Naive thymus-derived CD4-positive, alpha-beta T cell (primary cell): ENCODE measurements at places on chromosomes 1 and 21.

GRCh38 chr1:115469703-115470476 lies 131.8 kb upstream of the NGF start:
- no peak for DNase-seq

DNA sequence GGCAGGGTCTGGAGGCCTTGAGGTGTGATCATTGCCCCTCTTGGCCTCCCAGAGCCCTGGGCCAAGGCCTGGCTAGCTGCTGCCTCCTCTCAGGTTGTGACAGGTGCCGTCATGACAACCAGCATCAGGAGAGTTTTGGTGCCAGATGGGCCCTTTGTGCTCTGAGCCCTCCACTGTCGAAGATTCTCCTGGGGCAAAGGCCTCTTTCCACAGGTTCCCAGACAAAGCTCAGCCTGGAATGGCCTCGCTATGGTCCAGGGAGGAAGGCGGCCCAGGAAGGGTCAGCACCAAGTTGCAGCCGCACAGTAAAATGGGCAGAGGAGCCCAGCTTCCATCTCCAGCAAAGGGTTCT lies 78.4 kb downstream of the ALPL start:
- no peak for DNase-seq

- no peak for DNase-seq
These were observed 34.6 kb upstream of the MTR start for GRCh38 chr1:236760480-236760879.

- DNase-seq = no peak
These were observed 10.0 kb downstream of the SLC16A4 start for GRCh38 chr1:110380672-110381283.

DNA sequence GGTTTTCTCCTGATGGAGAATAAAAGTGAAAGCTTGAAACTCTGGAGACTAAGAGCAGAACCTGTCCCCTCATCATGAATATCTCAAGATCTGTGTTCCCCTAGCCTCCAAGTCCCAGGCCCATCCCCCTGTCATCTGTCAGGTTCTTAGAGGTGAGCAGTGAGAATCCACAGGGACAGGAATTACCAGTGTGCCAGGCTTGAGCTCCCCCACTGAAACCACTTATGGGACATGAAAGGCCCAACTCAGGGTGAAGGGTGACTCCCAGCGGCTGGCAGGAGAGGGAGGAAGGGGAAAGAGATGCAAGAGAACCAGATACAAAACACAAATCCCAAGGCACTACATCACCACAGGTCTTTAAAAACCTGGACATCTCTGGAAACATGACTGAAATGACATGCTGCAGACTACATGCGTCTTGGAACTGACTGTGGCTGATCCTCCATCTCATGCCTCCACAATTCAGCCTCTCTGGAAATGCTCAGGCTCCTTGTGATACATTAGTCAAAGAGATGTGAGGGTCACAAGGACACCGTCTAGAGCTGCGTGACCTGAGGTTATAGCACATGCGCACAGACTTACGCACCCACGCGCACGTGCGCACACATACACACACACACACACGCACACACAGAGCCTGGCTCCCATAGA lies 6.8 kb upstream of the LY9 start:
- no peak for DNase-seq

DNA sequence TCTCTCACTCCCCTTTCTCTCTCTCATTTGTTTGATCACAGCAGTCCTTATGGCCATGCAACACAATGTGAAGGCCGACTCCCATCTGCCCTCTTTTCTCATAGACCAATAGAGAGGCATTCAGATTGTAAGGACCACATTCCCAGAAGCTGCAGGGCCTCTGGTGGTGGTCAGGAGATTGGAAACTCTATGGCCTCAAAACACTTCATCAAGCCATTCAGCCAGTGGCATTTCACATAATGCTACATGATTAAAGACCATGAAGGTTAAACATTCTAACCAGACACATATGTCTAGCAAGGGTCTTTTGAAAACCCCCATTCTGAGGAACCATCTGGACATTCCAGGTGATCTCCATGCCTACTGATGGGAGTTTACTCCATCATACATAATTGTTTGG lies 769.5 kb upstream of the CXADR start:
- no peak for DNase-seq

DNA sequence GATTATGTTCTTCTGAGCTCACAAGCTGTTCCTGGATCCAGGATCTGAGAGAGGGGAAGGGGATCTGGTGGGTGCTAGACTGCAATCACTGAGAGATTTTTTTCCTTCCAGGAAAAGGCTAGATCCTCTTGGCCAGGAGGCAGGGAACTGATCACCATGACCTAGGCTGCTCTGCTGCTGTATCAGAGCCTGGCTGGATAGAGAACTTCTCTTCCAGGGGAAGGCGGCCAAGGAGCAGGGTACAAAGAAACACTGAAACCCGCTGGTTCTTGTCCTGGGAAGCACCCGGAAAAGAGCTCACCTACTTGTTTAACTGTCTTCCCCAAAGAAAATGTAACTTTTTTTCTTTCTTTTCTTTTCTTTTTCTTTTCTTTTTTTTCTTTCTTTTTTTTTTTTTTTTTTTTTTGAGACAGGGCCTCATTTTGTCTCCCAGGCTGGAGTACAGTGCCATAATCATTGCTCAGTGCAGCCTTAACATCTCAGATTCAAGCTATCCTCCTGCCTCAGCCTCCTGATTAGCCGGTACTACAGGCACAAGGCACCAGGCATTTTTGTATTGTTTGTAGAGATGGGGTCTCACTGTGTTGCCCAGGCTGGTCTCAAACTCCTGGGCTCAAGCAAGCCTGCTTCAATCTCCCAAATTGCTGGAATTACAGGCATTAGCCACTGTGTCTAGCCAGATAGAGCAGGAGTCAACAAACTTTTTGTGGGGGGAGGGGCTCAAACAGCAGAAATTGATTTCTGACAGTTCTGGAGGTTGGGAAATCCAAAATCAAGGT lies 12.4 kb upstream of the RPS6KA1 start:
- DNase-seq = no peak

DNA sequence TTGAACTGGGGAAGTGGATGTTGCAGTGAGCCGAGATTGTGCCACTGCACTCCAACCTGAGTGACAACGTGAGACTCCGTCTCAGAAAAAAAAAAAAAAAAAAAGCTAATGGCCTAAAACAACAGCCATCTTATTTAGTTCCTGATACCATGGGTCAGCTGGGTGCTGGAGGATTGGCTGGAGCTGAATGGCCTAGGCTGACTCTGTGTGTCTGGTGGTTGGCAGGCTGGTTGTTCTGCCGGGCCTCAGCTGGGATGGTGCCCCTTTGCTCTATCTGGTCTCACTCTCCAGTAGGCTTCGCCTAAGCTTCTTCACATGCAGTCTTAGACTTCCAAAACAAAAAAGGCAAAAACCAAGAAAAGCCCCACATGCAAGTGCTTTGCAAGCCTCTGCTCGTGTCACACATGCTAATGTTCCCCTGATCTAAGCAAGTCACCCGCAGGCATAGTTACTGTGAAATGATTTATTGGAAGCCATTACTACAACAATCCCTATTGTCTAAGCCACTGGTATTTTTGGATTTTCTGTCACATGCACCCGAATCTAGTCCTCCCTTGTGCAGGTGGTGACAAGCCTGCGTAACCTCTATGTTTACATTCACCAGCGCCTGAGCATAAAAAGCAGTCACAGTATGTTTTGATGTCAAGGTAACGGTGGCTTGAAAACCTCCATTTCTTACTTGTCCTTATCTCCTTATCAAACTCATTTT lies 39.6 kb upstream of the KANK4 start:
- peak; percentile 31 for DNase-seq

GRCh38 chr21:36436829-36437744 lies 42.8 kb downstream of the CLDN14 start:
- no peak for DNase-seq

DNA sequence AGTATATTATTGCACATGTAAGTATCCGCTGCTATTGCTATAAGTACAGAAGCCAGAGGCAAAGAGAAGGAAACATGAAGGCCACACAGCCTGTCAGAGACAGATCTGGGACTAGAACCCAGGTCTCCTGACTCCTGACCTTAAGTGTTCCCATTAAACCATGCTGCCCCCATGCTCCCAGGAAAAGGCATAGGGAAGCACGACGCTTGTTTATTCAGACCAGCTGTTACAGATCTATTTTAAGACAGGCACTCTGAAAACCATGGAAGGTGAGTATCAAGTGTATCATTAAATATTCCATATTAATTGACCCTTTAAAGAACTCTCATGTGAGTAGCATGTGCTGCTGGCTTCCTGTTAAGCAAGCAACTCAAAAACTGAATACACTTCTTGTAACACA lies 11.4 kb downstream of the VAV3 start:
- DNase-seq = no peak

- DNase-seq = no peak
These were observed 1.6 kb downstream of the CD53 start for GRCh38 chr1:110874324-110875215.

- DNase-seq = no peak
These were observed 191.7 kb downstream of the DISC1 start for GRCh38 chr1:231818337-231818736.

DNA sequence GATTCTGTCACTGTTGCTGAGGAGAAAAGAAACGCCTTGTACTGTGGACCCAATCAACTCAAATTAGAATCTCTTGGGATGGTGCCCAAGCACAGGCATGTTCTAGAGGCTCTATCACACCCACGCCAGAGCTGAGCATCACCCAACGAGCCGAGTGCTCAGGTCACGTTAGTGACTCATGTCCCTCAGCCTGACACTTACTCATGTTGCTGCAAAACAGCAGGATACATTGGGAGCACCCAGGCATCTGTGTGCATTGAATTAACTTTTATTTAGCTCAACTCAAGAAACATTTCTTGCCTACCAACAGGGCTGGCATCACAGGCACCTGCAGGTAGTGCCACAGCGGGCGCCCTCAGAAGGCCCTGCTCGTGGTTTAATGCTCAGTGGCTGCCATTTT lies 149.8 kb downstream of the ETS2 start:
- no peak for DNase-seq

DNA sequence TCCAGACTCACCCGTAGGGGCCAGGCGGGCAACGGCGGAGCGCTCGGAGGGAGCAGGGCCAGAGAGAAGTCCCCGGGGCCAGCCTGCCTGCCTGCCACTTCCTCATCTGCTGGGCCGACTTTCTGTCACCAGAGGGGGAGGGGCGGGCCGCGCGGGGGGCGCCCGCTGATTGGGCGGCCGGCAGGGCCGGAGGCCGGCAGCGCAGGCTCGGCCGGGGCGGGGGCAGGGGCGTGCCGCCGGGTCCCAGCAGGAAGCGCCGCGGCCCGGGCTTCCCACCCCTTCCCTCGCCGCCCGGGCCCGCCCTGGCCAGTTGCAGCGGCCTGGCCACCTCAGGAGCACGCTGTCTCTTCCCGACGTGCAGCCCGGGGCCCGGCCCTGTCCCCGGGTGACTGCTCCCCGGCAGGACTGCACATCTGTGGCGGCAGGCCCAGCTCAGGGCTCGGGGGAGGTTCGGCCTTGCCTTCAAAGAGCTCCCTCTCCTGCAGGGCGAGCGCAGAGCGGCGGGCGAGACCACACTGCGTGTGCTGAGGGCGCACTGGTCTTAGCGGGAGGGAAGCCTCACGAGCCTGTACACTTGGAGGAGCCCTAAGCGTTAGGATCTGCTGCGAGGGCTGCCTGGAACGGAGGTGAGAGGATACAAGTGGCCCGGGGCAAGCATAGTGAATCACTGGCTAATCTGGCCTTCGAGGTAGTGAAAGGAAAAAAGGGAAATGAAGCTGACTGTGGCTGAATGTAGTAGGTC lies at the start of gene ELOVL1:
Gene ELOVL1 (minus strand): TSS at position 108 of the 742 bp plus-strand sequence. CDS start 2,402 bp downstream, outside the sequence.
- peak; percentile 94 for DNase-seq

DNA sequence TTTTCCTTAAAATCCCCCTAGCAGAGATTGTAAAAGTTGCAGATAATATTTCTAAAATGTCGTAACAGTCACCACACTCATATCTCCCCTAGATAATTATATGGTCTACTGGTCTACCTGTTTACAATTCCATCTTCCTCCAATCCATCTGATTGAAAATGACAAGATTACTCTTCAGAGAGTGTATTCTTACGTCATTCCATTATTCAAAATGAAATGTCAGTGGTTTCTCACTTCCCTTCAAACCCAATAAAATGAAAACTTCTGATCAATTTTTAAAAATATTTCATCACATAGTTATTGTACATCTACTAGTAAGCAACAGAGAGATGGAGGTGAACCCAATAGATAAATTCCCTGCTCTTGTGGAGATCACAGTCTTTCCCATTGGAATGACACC lies 202.2 kb upstream of the C8B start:
- DNase-seq = no peak

DNA sequence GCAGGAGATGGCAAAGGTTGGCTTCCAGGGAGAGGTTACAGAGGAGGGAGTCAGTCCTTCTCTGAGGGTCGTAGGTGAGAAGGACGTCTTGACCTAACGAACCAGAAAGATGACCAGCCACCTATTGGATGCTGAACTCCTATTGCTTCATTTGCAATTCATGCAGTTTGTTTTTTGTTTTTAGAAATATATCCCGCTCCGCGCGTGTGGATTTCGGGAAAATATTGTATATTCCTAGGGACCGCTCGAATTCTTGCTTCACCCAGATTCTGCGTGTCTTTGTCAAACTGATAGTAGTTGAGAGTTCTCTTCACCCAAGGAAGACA lies 564 bp downstream of the DISP1 start:
- DNase-seq = no peak

- DNase-seq = no peak
These were observed 7.7 kb downstream of the LRRC52 start for GRCh38 chr1:165551469-165551868.

DNA sequence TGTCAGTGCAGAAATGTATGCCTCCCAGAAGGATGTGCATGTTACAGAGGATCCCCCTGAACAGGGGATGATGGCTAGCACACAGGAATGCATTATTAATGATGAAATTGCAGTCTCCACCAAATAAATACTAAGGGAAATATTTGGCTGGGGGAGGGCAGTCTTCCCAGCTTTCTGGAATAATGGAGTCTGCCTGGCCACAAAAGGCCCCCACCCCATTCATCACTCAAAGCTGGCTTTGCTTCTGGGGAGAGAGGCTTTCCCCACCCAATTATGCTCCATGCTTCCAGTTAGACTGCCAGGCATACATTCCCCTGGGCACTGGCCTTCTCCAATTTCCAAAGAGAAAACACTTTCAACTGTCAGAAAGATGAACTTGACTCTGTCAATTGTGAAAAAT lies 302.7 kb downstream of the SIPA1L2 start:
- no peak for DNase-seq

DNA sequence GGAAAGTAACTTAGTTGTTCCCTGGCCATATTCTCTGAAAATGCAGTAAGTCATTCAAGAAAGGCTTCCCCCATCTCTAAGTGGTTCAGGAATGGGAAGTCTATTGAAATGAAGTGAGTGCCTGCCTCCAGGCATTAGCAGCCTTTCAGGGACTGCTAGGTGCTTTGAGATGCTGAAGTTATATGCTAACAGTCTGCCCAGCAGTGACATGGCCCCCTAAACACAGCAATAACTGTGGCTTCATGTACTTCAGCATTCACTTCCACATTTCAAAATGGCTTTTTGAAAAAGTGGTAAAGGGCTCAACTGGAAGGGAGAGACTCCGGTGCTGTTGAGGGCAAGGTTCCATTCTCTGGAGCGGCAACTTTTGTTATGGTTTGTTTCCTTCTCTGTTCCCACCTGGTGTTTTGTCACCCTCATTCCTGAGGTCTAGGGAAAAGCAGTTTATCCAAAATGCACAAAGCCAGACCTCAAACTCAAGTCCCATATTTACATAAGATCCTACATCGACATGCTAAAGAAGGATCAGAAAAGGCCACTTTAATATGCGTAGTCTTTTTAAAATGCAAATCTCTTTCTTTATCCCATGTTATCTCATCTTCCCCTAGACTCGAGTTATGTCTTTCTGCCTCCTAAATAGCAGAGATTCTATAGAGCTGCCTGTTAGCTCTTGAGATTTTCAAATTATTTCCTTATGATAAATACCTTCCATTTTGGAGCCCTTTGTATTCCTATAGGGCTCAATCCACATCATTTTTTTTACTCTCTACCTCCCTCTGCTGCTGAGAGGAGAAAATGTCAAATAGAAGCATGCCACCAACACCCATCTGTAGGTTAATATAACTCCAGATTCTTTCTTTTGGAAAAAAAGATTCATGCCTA lies 34.2 kb upstream of the LRRC8C start:
- no peak for DNase-seq
